ENCODE measurements at places on chromosomes 11 and 22.
A peak's percentile ranks its signal among the peaks of the same experiment; 100 is the strongest.

DNA sequence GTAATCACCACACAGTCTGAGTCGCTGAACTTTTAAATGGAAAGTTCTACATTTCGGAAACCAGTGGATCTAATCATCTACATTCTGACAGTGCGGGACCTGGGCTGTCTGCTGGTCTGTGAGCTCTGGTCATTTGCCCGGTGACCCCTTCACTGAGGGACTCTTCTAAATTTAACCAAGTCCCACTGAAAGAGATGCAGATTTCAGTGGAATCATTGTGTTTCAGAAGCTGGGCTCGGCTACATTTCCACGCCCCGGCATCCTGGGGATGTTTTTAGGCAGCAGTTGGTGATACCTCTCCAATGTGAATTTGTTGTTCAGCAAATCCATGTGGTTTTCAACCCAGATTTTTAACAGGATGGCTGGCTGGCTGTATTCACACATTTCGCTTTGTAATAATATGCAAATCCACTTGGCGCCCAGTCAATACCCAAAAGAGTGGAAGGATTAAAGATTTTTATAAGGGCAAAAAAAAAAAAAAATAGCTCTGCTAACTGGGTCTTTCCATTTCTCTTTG is 145.5 kb upstream of the RASSF10 start:
- DNase-seq: no peak

- no peak for DNase-seq
Observed at GRCh38 chr22:17865183-17866055, 91.2 kb upstream of the BID start.

- no peak for DNase-seq
Observed at GRCh38 chr11:31412946-31413345, 43.3 kb downstream of the DNAJC24 start.

DNA sequence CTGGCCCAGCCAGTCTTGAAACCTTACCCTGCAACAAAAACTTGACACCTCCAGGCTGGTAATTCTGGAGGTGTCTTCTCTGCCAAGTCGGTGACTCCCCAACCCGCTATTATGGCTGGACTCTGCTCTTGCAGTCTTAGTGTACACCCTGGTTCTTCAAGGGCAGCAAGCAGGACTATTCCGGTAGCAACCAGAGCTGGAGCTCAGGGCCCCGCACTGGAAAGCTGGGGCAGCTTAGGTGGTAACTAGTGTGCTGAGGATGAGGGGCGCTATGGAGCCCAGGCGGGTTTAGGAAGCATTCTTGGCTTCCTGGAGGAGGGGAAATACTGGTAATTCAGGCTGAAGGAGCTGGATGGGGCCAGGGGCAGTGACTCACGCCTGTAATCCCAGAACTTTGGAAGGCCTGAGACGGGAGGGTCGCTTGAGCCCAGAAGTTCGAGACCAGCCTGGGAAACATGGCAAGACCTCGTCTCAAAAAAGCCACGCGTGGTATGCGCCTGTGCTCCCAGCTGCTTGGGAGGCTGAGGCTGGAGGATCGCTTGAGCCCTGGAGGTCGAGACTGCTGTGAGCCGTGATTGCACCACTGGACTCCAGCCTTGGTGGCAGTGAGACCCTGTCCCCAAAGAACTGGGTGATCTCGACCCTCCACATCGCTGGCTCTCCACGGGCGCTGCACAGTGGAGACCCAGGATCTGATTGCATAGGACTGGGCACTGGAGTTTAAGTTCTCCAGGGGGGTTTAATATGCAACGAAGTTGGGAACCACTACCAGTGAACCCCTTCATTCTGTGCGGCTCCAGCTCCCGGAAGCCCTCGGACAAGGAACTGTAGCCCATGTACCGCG is 10.6 kb upstream of the AIFM3 start:
- DNase-seq: no peak

DNA sequence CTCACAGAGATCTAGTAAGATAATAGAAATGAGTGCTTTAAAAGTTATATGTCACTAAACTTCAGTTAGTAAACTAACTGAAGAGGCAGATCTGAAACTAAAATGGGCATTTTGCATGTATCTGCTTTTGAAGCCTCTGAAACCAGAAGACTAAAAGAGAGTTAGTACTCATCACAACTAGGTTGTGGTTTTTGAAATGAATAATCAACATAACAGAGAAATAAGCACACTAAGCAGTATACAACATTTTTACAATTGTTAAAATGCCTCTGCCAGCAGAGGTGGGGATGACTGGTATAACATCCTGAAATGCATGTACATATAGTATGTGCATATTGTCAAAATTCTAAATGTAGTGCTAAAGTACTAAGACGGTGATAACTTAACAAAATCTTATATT is 564.5 kb downstream of the DLG2 start:
- no peak for DNase-seq

DNA sequence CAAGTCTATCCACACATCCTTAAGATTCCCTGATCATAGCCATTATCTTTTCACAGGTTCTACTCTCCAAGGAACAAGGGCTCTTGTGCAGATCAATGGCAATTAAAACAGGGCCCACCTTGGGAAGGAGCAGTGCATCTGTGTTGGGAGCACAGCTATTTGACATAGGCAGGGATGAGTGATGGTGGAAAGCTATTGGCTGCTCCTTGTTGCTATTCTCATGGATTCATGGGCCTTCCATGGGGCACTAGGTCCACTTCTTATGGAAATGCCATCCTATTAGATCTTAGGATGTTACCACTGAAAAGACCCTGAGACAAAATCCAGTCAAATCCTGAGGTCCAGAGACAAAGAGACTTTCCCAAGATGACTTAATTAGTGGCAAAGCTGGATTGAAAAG is 148.6 kb upstream of the MTNR1B start:
- no peak for DNase-seq

GRCh38 chr11:46972343-46972742 is 35.8 kb downstream of the CSTPP1 start:
- DNase-seq: no peak

- DNase-seq: no peak
Observed at GRCh38 chr11:68024508-68024907, 6.0 kb upstream of the NDUFS8 start.

DNA sequence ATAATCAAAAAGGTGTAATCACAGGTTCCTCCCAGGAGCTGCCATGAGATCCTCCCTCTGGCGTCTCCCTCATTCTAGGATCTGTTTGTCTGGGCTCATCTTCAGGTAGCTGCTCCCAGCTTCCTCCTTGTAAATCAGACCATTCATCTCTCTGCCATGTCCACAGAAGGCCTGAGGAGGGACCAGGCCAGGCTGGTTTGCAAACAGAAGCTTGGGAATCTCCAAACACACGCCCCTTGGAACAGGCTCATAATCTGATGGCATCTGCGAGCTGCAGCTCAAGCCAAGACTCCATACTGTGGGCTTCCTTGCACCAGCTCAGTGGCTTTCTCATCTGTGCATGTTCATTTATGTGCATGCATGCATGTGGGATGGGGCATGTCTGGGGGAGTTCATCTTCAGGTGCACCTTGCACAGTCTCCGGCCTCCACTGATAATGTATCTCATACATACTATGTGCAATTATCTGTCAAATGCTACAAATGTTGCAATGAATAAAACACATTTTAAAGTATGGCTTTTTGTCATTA is 134.9 kb downstream of the NXPE2 start:
- DNase-seq: no peak

DNA sequence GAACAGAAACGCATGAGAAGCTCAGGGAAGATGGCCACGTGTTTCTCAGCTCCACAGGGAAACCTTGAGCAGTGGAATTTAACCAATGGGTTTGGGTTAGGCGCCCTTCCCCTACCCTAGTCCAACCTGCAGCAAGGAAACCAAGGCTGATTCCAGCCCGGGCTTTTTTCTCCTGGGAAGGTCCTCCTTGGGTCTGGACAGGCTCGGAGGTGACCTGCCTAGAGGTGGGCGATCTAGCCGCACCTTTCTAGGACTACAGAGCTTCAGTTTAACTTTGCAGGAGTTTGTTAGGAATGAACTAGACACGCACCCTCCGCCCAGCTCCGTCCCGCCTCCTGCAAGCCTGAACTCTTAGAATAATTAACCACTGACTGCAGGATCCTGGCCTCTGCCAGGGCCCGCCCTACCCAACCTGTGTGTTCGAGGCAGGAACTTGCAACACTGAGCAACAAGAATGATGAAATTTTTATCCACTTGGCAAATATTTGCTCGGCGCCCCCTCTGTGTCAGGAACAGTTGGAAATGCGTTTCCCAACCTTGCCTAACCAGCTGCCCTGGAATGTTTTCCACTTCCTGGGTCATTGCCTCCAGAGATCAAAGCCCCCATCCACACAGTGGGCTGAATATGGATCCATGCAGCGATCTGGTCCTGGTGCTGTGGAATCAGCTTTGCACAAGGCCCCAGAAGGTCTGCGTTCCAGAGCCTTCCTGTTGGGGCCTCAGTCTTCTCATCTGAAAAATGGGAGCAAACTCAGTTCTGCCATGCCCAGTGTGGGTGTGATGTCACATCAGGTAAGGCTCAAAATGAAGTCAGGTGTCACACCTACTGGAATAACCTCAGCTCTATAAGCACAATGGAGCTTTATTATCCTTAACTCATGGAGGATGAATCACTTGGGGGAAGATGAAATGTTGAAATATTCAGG is 13.3 kb downstream of the MPST start:
- DNase-seq: no peak

- DNase-seq: peak; percentile 79
Observed at GRCh38 chr11:128726458-128727139, 32.7 kb downstream of the FLI1 start.

DNA sequence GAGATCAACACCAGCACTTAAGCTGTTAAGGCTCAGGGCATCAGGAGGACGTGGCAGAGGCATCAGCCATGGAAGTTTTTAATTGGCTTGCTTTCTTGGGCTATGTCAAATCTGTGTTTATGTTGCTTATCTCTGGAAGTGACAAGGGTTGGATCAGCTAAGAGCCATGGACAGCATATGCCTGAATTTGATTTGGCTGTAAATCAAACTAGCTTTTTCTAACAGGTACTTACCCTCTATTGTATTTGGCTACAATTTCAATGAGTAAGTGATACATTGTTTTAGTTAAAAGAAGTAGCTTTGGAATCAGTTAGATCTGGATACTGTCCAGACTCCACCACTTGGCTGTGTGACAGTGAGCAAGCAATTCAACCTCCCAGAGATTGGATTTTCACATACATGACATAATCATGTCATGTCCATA is 936.6 kb downstream of the OPCML start:
- no peak for DNase-seq

DNA sequence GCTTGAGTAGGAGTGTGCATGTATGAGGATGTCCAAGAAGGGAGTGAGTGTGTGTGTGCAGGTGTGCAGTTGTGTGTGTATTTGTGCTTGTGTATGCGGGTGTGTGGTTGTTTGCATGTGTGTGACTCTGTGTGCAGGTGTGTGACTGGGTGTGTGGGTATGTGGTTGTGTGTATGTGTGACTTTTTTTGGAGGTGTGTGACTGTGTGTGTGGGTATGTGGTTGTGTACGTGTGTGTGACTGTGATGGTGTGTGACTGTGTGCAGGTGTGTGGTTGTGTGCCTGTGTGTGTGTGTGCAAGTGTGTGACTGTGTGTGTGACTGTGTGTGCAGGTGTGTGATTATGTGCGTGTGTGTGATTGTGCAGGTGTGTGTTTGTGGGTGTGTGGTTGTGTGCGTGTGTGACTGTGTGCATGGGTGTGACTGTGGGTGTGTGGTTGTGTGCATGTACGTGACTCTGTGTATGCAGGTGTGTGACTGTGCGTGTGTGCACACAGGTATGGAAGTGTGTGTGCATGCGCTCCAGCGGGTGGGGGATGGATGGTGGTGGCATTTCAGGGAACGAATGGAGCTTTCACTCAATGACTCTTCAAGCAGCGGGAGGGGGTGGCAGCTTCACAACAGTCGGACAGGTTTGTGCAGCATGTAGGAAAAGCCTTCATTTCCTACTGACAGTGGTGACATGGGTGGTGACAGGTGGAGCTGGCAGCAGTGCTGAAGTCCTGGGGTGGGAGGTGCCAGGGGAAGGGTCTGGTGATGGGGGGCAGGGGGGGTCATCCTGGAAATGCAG is 47.6 kb downstream of the CACNA1I start:
- DNase-seq: no peak

DNA sequence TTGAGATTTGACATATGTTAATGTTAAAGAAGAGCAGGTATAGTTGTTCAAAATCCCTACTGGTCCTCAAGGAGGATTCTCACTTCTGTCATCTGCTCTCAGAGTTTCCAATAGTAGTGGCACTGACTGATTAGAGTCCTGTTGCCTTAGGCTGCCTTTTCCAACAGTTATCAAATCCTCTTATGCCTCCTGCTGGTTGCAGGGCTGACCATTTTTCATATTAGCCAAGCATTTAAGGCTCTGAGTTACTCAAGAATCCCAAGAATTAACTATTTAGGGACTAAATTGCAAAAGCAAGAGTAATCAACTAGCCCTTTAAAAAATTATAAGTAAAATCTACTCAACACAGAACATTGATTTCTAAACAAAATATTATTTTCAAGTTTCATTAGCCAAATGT is 212.0 kb upstream of the CHORDC1 start:
- DNase-seq: no peak

GRCh38 chr11:65611758-65612603 is 2.0 kb downstream of the MAP3K11 start:
- no peak for DNase-seq

- no peak for DNase-seq
Observed at GRCh38 chr22:24819911-24820461, 14.0 kb downstream of the SGSM1 start.

- no peak for DNase-seq
Observed at GRCh38 chr22:46131151-46131587, 19.2 kb upstream of the PPARA start.

DNA sequence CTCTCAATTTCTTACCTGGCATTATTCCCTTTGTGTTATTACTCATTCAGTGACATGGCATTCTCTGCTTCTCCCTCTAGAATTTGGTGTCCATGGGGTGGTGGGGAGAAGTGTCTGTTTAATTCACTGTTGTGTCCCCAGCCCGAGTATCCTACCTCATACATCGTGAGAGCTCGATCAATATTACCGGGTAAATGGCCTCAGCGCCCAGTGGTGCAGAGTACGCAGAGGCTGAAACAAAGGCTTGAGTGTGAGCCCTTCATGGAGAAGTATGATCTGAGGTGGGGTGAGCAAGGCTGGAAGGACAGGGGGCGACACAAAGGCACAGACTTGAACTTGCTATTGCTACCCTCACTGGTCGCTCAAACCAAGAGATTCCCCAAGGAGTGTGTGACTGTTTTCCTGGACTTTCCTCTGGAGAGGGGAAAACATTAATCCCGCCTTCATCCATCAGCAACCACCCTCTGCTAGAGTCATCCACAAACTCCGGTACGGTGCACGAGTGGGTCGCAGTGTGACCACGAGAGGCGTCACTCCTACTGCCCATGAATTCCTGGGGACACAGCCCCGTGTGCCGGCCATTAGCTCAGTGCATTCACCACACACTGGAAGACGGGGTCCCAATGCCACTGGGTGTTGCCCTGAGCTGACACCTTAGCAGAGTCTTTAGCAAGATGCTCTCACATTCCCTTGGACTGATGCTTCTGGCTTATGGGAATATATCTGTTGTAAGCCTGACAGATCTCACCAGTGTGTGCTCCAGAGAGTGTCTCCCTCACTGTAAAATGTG is 35.0 kb upstream of the CCND1 start:
- no peak for DNase-seq

- no peak for DNase-seq
Observed at GRCh38 chr22:47201186-47201995, 438.9 kb downstream of the TBC1D22A start.

Measured in germinal center (tissue), 1 donor.